ENCODE measurements at places on chromosomes 1 and 21. TPM values are rescaled to one million over a fixed set of nuclear protein-coding genes. Genes with fewer than 3 reads are reported as not detected.

Gene AKR7A3
- 2.0 TPM for total RNA-seq

GRCh38 chr1:19756480-19756879, 43.2 kb downstream of the TMCO4 start:
- no peak overlapping the region for H3K4me3 ChIP-seq
- no peaks in the 10 kb centered on the region for H3K36me3 ChIP-seq
- no peak for DNase-seq

Gene SMYD3
- 24.2 TPM for total RNA-seq

Gene DDR2
- total RNA-seq, result 2.6 TPM

Gene C1orf226
- total RNA-seq, result 9.8 TPM

Gene TCP10L
- 2.2 TPM for total RNA-seq

- no peak overlapping the region for H3K27ac ChIP-seq
- H3K36me3 ChIP-seq, result peaks cover 6% of the 10 kb centered on the region
- no peaks in the 10 kb centered on the region for H3K4me1 ChIP-seq
- no peak for DNase-seq
- no peak overlapping the region for H3K4me3 ChIP-seq
Measured at GRCh38 chr1:245031041-245031440, 123.7 kb upstream of the KIF26B start.

GRCh38 chr21:31873275-31873695, 465 bp downstream of the HUNK start:
- peak overlapping the region; percentile 23 for H3K4me3 ChIP-seq
- DNase-seq, result peak; percentile 50
- H3K27me3 ChIP-seq, result no peaks in the 10 kb centered on the region
- no peaks in the 10 kb centered on the region for H3K36me3 ChIP-seq

GRCh38 chr1:30135698-30136097, 587.7 kb downstream of the MATN1 start:
- H3K4me3 ChIP-seq, result no peak overlapping the region
- DNase-seq, result no peak

Gene SPRR2A
- total RNA-seq, result not detected

- H3K4me3 ChIP-seq, result no peak overlapping the region
- no peak for DNase-seq
- H3K36me3 ChIP-seq, result no peaks in the 10 kb centered on the region
- H3K27me3 ChIP-seq, result peaks cover 17% of the 10 kb centered on the region
- H3K27ac ChIP-seq, result no peak overlapping the region
- peaks cover 4% of the 10 kb centered on the region for H3K4me1 ChIP-seq
Measured at GRCh38 chr1:3703786-3704371, 48.4 kb upstream of the CCDC27 start.

DNA sequence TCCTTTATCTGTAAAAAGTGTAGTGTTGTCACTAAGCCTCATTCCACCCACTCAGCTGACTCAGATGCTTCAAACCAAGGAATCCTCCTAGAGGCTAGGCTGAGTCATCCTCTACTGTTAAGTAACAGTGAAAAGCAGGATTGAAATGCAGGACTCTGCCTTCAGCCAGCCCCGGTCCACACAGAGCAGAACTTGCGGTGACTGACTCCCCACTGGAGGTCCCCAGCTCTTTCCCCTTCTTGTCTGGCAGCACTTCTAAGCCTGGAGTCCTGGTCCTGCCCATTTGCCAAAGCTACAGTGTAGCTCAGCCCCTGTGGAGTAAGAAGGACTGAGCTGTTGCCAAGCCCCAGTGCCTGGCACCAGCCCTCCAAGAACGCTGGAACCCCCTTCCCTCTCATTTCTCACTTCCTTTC, 1.7 kb downstream of the RAB7B start:
- H3K4me1 ChIP-seq, result peaks cover 64% of the 10 kb centered on the region
- H3K27ac ChIP-seq, result no peak overlapping the region

GRCh38 chr1:109206339-109206738, 7.4 kb upstream of the SARS1 start:
- peaks cover 3% of the 10 kb centered on the region for H3K4me1 ChIP-seq
- peaks cover 3% of the 10 kb centered on the region for H3K27me3 ChIP-seq
- no peak for DNase-seq
- no peak overlapping the region for H3K27ac ChIP-seq
- no peaks in the 10 kb centered on the region for H3K36me3 ChIP-seq

- no peak overlapping the region for H3K4me3 ChIP-seq
- H3K36me3 ChIP-seq, result no peaks in the 10 kb centered on the region
- peaks cover 43% of the 10 kb centered on the region for H3K4me1 ChIP-seq
- no peaks in the 10 kb centered on the region for H3K27me3 ChIP-seq
Measured at GRCh38 chr1:153623101-153623500, 4.2 kb downstream of the S100A13 start.

DNA sequence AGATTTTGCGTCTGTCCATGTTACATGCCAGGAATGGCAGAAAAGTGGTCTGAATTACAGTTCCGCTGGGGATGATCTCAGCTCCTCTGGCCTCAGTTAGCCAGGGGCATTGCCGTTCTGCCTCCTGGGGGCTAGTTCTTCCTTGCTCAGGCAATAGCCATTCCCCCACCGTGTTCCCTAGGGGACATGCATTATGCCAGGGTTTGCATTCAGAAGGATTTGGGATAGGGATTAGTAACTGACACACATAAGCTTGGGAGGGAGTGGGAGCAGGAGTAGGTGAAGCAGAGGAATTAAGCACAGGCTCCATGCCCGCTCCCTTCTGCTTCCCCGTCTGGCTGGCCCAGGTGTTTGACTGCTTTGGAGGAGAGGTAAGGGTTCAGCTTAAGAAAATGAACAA, 12.7 kb downstream of the LRRC71 start:
- no peak overlapping the region for H3K4me3 ChIP-seq
- no peak for DNase-seq
- no peaks in the 10 kb centered on the region for H3K36me3 ChIP-seq
- no peak overlapping the region for H3K27ac ChIP-seq
- peaks cover 9% of the 10 kb centered on the region for H3K4me1 ChIP-seq
- H3K27me3 ChIP-seq, result peaks cover 42% of the 10 kb centered on the region

DNA sequence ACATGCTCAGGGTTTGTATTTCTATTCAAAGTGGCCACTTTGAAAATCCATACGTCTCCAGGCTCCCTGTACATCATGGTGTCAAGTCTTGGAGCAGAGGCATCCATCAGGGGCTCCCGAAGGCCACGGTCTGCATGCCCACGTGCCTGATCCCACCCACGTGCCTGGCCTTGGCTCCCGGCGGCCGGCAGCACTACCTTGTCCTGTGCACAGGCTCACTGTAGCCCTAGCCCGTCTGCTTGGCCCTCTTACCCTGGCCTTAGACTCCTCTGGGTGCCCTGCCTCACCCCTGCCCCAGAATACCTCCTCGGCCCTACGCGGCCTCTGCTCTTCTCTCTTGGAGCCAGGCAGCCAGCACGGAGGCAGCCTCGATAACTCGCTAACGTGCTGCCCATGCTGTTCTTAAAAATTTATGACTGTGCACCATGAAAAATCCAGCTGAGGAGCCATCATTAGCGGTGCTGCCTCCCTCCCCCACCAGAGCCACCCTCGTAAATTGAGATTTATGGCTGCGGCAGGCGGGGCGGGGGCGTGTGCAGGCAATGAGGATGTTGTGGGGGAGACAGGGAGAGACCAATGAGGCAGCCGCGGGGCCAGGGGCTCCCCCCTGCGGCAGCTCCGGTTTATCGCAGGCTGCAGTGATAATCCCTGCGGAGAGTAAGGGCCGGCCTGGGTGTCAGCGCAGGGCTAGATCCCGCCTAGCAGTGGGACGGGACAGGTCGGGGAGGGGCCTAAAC, 24.6 kb downstream of the DMAP1 start:
- H3K36me3 ChIP-seq, result peaks cover 16% of the 10 kb centered on the region
- H3K27ac ChIP-seq, result peak overlapping the region; percentile 96
- no peaks in the 10 kb centered on the region for H3K27me3 ChIP-seq
- peak overlapping the region; percentile 81 for H3K4me3 ChIP-seq
- peak; percentile 61 for DNase-seq

- no peaks in the 10 kb centered on the region for H3K36me3 ChIP-seq
- H3K27ac ChIP-seq, result no peak overlapping the region
- H3K27me3 ChIP-seq, result peaks cover 3% of the 10 kb centered on the region
- H3K4me1 ChIP-seq, result no peaks in the 10 kb centered on the region
Measured at GRCh38 chr1:158425027-158425426, 1.0 kb downstream of the OR10K2 start.

Gene RIPPLY3
- 3.2 TPM for total RNA-seq

Gene PEX10
- total RNA-seq, result 31.9 TPM

GRCh38 chr1:87506147-87506546, 177.5 kb downstream of the LMO4 start:
- DNase-seq, result no peak
- H3K27ac ChIP-seq, result peak overlapping the region; percentile 19
- H3K27me3 ChIP-seq, result no peaks in the 10 kb centered on the region
- H3K36me3 ChIP-seq, result no peaks in the 10 kb centered on the region

Gene TMEM79
- total RNA-seq, result 4.3 TPM

DNA sequence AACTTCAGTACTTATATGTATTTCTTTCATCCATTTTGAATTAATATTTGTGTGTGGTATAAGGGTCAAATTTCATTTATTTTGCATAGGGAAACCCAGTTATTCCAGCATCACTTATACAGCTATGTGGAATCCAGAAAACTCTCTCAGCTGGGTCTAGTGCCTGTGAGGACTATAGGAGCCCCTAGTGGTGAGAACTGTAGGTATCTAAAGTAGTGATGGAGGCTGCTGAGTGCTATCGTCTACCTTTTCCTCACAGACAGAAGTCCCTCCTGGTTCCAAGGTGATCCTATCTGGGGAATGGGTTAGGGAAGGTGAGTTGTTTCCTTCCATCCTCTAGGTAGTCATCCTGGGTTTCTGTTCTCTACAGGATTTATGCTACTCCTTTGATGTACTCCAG, 352.0 kb upstream of the C1orf87 start:
- H3K27ac ChIP-seq, result no peak overlapping the region
- no peak overlapping the region for H3K4me3 ChIP-seq
- no peaks in the 10 kb centered on the region for H3K4me1 ChIP-seq
- DNase-seq, result no peak
- no peaks in the 10 kb centered on the region for H3K27me3 ChIP-seq
- no peaks in the 10 kb centered on the region for H3K36me3 ChIP-seq

- H3K27ac ChIP-seq, result no peak overlapping the region
- H3K4me3 ChIP-seq, result no peak overlapping the region
- no peaks in the 10 kb centered on the region for H3K36me3 ChIP-seq
- DNase-seq, result no peak
Measured at GRCh38 chr1:173128742-173129141, 78.0 kb upstream of the TNFSF18 start.

Gene MAP3K7CL
- not detected for total RNA-seq

DNA sequence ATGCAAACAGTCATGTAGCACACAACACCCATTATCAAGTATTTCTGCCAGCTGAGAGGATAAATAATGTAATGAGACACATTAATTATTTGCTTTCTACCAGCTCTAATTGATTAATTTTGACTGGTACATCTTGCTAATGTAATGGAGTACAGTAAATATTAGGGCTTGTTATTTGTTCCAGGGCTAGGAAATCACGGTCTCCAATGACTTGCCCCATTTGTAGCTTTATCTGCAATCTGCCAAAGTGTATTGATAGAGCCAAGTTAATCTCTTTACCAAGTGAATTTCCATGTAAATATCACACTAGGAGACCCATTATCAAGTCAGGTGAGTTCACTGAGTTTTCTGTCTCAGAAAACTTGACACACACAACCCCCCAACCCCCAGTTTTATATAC, 55.1 kb downstream of the RGS13 start:
- H3K4me1 ChIP-seq, result no peaks in the 10 kb centered on the region
- peaks cover 8% of the 10 kb centered on the region for H3K36me3 ChIP-seq
- H3K4me3 ChIP-seq, result no peak overlapping the region
- no peak overlapping the region for H3K27ac ChIP-seq

DNA sequence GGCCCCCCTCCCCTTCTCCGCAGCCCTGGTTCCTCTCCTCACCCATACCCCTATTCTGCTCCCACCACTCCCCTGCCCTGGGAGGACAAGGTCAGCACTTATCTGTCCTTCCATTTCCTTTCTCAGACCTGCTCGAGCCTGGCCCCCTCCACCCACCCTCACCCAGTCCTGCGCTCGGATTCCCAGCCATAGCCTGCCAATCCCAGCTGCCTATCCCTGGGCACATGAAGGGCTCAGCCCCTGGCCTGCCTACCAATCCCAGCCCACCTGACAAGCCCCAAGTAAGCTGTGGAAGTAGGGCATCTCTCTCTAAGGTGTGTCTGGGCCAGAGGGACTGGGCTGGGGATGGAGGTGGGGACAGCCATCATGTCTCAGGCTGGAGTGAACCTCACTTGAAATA, 5.4 kb downstream of the BLACAT1 start:
- DNase-seq, result no peak
- H3K36me3 ChIP-seq, result no peaks in the 10 kb centered on the region
- H3K4me1 ChIP-seq, result peaks cover 79% of the 10 kb centered on the region
- peak overlapping the region; percentile 61 for H3K4me3 ChIP-seq
- peaks cover 37% of the 10 kb centered on the region for H3K27me3 ChIP-seq

- no peak for DNase-seq
- no peaks in the 10 kb centered on the region for H3K36me3 ChIP-seq
- no peak overlapping the region for H3K27ac ChIP-seq
Measured at GRCh38 chr1:165641231-165641987, 10.4 kb downstream of the MGST3 start.

DNA sequence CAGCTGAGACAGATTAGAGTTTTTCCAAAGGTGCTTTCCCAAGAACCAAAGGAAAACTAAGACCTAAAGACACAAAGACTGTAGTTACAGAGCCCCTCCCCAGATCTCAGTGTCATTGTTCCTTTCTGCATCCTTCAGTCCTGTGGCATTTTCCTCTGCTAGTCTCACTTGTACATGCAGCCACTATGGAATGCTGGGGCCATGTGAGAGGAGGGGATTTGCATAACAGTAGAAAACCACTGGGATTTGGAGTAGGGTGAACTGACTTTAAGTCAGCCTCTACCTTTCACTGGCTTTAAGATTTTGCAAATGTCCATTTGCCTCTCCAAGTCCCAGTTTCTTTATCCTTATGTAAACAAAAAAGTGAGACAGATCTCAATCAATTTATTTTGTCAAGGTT, 119.4 kb upstream of the F3 start:
- no peak for DNase-seq
- no peaks in the 10 kb centered on the region for H3K27me3 ChIP-seq
- H3K27ac ChIP-seq, result peak overlapping the region; percentile 46
- H3K36me3 ChIP-seq, result no peaks in the 10 kb centered on the region

Gene CSMD2
- 0.40 TPM for total RNA-seq

Gene TRIM67
- 1.6 TPM for total RNA-seq

Gene CLCA1
- total RNA-seq, result not detected

DNA sequence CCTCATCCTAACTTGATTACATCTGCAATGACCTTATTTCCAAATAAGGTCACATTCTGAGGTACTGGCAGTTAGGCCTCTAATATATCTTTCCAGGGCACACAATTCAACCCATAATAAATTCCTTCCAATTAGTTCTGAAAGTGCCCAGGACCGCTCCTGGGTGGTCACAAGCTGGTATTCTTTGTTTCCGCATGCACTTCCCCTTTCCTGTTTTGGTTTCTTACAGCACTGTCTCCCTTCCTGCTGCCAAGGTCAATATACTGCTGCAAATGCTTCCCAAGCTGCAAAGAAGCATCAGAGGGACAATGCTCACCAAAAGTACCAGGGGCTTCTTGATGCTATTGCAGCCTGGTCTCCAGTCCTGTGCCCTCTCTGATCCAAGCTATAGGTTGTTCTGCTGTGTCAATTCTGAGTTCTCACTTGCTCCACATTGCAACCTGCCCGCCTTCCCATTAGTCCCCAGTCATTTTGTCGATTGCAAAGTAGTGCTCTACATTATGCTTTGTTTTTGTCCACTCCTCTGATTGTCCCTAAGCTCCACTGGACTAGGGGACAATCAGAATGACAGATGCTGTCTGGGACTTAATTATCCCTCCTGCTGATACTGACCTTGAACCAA, 13.9 kb upstream of the XPR1 start:
- no peak for DNase-seq
- H3K36me3 ChIP-seq, result no peaks in the 10 kb centered on the region
- H3K4me1 ChIP-seq, result no peaks in the 10 kb centered on the region
- no peak overlapping the region for H3K27ac ChIP-seq
- no peak overlapping the region for H3K4me3 ChIP-seq

Gene TCHH
- total RNA-seq, result not detected

Gene CLIC6
- 0.25 TPM for total RNA-seq

Data from neural crest cell (in vitro differentiated cells).